M059J (cell line): ENCODE measurements at places on chromosomes 3 and 15.

- peak; percentile 17 for DNase-seq
Measured at GRCh38 chr15:73190189-73190601, 137.9 kb downstream of the NEO1 start.

- peak; percentile 26 for DNase-seq
Measured at GRCh38 chr3:104596054-104596453, 770.7 kb upstream of the ALCAM start.

DNA sequence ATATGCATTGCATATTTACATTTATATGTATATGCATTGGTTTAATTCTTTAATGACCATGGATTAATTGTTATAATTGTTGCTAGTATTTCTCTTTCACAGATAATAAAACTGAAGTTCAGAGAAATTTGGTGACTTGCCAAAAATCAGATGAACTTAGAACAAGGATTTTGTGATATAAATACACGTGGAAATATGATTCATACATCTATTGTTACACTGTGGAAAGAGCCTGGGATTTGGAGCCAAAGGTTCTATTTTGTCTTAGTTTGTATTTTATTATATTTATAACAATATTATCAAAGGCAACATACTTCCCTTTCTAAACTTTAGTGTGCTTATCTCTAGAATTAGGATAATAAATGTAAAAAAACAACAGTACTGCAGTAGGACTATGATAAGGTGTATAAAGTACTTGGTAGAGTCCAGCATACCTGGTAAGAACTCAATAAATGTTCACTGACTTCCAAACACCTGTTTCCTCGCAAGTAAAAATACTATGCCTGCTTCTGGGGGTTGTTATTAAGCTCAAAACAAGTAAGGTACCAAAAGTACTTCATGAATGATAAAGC, 342.9 kb downstream of the THSD4 start:
- DNase-seq, result no peak

DNA sequence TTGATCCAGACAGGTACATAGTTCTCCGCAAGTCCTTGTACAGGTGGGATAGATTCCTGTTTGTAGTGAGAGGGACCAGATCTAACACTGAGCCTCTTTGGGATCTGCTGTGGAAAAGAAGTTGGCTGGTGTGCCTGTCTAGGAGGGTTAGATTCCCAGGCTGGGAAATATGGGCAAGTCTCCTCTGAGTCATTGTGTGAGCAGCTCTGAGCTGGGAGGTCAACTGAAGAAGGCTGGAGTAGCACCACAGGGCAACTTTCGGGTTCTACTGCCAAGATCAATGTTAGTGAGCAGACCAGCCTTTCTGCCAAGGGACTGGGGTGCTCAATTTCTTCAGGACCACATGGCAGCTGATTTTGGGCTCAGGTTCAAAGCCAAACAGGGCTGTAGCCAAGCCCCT, 33.4 kb downstream of the CLDN1 start:
- DNase-seq, result peak; percentile 18

DNA sequence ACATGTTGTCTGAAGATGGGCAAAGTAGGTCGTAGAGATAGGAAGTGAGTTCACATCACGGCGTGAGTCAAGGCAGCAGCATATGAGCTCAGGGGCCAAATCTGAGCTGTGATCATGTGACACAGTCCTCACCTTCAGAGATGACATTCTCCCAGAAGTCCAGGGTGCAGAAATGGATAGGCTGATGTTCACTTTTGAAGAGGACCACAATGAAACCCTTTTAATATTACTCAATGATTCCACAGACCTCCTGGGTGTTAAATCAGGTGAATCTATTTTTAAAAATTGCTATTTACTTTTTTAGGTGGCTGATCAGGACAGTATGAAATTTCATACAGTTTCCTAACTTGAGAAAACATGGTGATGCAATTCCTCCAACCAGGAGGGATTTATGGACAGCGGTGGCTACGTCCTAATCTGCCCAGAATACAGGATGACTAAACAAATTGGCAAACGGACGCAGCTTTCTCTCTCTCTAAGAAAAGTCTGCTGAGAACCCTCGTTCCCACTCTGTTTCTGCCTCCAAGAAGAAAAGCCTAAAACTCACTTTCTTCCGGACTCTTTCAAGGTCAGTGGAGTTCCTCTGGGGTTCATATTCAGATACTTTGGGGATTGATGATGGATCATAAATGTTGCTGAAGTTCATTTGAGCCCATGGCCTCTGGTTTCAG, 34.4 kb downstream of the B3GNT5 start:
- DNase-seq, result peak; percentile 81

GRCh38 chr15:36529296-36530011, 50.0 kb upstream of the CDIN1 start:
- DNase-seq, result peak; percentile 5

DNA sequence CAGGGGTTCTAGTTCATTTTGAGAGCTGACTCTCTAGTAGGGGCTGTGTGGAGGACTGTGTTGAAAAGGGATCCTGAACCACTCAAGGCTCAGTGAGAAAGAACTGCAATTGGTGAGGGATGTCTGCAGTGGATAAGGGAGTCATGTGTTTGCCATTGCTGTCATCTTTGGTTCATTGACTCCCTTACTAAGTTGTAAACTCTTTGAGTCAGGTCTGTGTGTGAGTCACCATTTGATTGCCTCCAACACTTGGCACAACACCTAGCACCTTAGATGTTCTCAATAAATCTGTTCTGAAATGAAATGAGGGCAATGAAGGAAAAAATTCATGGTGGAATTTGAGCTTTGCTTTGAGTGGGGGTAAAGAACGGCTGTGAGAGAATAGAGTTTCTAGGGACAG, 51.7 kb downstream of the PLS1 start:
- DNase-seq, result peak; percentile 83

- no peak for DNase-seq
Measured at GRCh38 chr3:127716384-127716783, 43.6 kb downstream of the ABTB1 start.

DNA sequence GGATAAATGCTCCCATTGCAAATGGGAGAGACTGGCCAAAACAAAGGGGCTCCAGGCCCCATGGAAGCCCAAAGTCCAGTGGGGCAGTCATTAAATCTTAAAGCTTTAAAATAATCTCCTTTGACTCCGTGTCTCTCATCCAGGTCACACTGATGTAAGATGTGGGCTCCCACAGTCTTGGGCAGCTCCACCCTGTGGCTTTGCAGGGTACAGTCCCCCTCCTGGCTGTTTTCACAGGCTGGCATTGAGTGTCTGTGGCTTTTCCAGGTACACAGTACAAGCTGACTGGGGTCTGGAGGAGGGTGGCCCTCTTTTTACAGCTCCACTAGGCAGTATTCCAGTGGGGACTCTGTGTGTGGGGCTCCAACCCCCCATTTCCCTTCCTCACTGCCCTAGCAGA, 45.9 kb downstream of the NIPA2 start:
- DNase-seq, result peak; percentile 13

DNA sequence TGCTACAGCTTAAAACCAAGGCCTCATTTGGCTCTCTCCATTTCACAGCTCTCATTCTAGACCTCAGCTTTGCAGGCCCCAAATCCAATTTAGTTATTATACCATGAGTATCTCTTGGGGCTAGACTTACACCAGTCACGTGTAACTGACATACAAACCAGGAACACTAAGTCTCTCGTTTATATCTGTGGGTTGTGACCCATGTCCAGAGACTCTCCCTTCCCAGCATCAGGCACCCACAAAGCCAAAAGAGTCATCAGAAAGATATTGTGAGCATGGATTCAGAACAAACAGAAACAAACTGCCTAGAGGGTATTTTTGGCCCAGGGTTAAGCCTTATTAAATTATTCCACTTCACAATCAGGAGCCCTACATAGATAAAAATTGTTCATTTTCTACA, 5.6 kb upstream of the CCDC13 start:
- DNase-seq, result peak; percentile 54

GRCh38 chr3:65483480-65483879, 555.2 kb downstream of the MAGI1 start:
- DNase-seq, result no peak

GRCh38 chr15:66006986-66007385, 137.7 kb downstream of the RAB11A start:
- DNase-seq, result peak; percentile 80

- DNase-seq, result no peak
Measured at GRCh38 chr3:174958671-174959328, 99.7 kb downstream of the NAALADL2 start.

DNA sequence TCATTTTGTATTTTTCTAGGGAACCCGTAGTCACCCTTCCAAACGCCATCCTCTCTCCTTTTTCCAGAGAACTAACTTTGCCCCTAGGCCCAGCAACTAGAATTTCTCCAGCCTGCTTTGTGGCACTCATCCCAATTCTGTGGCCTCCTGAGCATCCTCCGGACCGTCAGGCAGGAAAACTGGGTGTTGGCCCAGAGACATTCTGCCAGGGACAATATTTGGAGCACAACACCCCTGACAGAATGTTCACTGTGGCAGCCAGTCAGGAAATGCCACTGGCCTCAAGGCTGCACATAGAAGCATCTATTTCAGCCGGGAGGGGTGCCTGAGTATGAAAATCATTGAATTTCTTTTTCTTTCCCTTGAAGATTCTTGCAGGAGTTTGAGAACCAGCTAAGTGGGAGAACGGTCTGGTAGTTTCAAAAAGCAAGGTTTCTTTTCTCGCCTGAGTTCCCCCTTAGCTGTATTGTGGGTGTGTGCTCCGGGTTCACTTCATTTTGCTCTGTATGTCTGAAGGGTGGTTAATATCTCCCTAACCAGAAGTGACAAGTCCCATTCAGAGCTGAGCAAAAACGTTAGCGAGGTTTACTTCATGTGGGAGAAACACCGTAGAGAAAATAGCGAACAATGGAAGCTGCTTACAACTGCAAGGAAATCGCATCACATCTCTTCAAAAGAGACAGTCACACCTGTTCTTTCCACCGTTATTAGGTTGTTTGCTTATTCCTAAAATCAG, 108.1 kb upstream of the TPM1 start:
- DNase-seq, result no peak

- peak; percentile 0 for DNase-seq
Measured at GRCh38 chr3:88410259-88410658, 260.5 kb downstream of the C3orf38 start.

DNA sequence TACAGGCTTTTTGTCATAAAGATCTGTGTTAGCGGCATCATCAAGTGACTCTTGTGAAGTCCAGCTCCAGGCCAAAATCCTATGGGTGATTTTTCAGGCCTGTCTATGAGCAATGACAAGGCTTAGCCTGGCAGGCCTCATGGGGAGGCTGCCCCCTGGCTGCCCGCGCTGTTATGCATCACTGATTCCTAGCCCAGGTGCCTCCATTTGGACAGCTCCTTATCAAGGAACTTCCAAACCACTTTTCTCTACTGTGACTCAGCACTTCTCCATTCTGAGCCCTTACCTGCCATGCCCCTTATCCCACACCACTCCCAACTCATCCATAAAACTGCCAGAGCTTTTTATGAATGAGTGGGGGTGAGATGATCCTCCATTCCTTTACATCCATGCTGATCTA, 91.5 kb upstream of the C3orf80 start:
- peak; percentile 62 for DNase-seq

DNA sequence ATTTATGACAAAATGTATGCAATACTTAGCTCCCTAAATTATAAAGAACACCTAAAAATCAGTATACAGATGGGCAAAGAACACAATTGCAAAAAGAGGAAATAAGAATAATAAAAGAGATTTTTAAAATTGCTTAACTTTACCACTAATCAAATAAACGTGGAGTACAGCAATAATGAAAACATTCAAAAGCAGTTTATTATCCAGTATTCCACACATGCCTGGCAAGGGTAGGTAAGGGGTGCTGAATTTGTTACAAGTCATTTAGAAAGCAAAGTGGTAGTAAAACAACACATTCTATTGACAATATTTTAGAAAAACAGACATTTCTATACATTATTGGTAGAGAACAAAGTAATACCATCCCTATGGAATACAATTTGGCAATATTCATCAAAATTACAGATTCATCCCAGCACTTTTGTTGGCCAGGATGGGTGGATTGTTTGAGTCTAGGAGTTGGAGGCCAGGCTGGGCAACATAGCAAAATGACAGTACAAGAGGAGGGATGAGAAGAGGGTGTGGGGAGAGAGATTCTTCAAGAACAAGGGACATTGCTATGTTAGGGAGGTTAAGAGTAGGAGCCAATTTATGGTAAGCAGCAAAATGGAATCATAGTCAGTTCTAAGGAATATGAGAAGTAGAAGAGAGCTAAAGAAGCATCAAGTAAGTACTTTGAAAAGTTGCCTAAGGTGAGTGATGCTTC, 3.7 kb upstream of the ACKR4 start:
- DNase-seq, result no peak

GRCh38 chr3:192875971-192876565, 41.6 kb downstream of the MB21D2 start:
- DNase-seq, result peak; percentile 89

- DNase-seq, result no peak
Measured at GRCh38 chr3:10389339-10389738, 68.4 kb upstream of the SEC13 start.

DNA sequence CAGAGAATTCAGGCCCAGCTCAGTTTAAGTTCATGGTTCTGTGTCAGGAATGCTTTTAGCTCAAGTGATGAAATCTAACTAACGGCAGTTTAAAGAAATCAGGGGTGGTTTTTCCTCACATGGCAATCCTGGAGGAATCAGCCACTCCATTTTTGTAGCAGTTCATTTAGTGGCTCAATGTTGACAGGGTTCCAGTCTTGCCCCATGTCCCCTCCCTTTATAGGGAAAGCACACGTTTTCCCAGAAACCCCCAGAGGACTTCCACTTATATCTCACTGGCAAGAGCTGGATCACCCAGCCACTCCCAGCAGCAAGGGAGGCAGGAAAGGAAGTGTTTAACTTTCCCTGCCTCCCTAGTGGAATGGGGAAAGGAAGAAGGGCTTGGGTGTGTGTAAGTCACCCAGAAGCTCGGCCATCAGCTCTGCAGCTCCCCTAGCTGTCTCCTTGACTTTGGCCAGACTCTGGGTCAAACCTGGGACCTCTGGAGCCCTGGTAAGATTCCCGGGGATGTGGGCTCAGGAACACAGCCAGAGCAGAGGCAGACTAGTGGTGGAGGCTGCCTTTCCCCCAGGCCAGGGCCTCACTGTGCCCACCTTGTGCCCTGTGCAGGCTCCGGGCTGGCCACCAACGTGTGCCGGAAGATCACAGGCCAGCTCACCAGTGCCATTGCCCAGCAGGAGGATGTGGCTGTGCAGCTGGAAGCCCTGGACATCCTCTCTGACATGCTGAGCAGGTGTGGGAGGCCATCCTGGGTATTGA, 11.3 kb downstream of the CAND2 start:
- no peak for DNase-seq

- peak; percentile 71 for DNase-seq
Measured at GRCh38 chr3:123286308-123287023, 84.7 kb downstream of the SEC22A start.

GRCh38 chr3:71801986-71802385, 17.0 kb upstream of the PROK2 start:
- no peak for DNase-seq

DNA sequence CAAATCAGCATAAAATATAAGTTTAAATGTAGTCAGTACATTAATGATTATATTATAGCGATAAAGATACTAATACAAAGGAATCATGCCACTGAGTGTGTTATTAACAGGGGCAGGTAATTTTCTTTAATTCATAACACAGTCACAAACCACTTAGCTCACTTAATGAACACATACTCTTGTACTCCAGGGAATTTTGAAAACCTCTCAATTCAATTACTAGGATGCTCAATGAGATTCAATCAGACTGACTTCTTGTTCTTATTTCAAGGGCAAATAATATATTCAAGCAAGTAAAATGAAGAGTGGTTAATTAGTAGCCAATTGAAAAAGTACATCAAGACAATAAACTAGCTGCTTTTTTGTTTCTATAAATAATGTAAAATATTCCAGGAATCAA, 5.8 kb upstream of the SUCNR1 start:
- DNase-seq, result no peak

GRCh38 chr15:58003810-58004209, 61.7 kb downstream of the ALDH1A2 start:
- no peak for DNase-seq

- DNase-seq, result no peak
Measured at GRCh38 chr15:86328658-86329057, 249.0 kb downstream of the AGBL1 start.
